Muscle of arm (tissue), 14 donors: ENCODE measurements at places on chromosomes 11 and 22.

- no peak for DNase-seq
These were observed 101.2 kb upstream of the TIMP3 start for GRCh38 chr22:32700191-32700882.

- DNase-seq = no peak
These were observed 11.6 kb downstream of the DDX17 start for GRCh38 chr22:38494498-38494897.

DNA sequence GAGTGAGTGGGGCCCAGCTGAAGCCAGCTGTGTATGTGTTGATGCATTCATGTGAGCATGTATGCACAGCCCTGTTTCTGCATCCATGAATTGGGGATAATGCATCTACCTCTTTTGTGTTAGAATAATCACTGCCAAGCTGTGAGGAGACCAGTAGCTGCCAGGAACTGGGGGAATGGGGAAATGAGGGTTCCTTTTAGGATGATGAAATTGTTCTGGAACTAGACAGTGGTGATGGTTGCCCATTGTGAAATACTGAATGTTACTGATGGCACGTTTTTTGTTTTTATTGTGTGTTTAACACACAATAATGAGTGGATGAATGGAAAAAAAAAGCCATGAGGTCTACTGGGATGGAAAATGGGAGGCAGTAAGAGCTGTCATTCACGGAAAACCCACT is 45.3 kb upstream of the WNT11 start:
- DNase-seq = no peak

GRCh38 chr11:75966537-75967287 is 151.7 kb downstream of the UVRAG start:
- no peak for DNase-seq

DNA sequence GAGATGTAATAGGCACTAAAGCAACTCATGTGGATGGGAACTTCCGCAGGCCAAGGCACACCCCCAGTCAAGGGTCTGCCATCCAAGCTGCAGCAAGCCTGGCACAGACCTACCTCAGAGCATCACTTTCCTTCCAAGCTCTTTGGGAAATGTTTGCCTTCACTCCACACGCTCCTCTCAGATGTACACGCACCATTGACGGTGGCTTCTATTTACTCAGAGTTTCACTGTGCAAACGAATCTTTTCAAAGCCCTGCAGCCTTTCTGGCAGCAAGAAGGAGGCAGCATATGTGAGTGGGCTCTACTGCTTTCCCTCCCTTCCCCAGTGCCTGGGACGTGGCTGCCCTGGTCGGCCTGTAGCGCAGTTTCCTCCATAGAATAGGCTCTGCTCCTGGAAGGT is 60.9 kb upstream of the USP47 start:
- no peak for DNase-seq

GRCh38 chr11:119190531-119190930 is 5.3 kb downstream of the NHERF4 start:
- no peak for DNase-seq

- DNase-seq = no peak
These were observed 57.4 kb downstream of the CHRDL2 start for GRCh38 chr11:74673693-74674360.

DNA sequence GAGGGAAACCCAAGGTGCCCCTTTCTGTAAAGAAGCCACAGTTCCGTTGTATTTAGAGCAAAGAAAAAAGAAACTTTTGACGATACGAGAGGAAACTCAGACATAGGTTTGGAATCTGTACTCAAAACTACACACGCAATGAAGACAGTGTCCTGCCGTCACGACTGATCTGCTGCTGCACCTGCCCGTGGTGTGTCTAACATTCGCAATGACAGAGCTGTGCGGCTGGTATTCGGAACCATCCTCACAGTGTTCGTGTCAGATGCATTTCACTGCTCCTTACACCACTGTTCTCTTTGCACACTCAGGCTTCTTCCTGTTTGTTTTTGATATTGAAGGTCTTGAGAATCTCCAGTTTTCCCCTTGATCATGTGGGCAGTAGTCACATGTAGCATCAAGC is 84.8 kb downstream of the RTL6 start:
- DNase-seq = no peak

GRCh38 chr11:59172345-59173079 is 580 bp downstream of the DTX4 start:
- DNase-seq = no peak
